Activated naive CD4-positive, alpha-beta T cell treated with anti-CD3 and anti-CD28 coated beads for 36 hours (primary cell): ENCODE measurements at places on chromosomes 6 and 20. TPM values are rescaled to one million over a fixed set of nuclear protein-coding genes. Genes with fewer than 3 reads are reported as not detected.

DNA sequence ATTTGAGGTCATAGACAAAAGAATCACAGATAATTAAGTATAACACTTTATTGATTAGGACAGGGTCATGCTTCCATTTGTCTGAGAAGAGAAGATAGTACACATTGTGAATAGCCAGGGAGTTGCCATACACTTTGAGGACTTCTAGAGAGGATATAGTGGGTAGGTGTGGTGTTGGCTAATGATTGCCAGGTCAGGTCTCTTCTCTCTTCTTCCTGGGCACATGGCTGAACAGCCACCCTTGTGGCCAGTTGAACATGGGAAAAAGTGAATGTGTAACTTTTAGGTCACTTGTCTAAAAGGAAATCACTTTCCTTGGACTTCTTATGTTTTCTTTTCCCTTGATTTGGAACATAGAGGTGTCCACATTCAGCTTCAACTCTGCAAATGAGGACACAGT lies 772.1 kb upstream of the MAP3K7 start:
- no peaks in the 10 kb centered on the region for H3K27me3 ChIP-seq
- H3K4me3 ChIP-seq = no peak overlapping the region
- H3K4me1 ChIP-seq = no peaks in the 10 kb centered on the region
- DNase-seq = no peak
- no peak overlapping the region for H3K27ac ChIP-seq

- H3K4me1 ChIP-seq = peaks cover 18% of the 10 kb centered on the region
- DNase-seq = no peak
- H3K27me3 ChIP-seq = peaks cover 2% of the 10 kb centered on the region
- H3K4me3 ChIP-seq = no peak overlapping the region
- H3K27ac ChIP-seq = no peak overlapping the region
Measured at GRCh38 chr20:50333812-50334211, 143.2 kb downstream of the CEBPB start.

DNA sequence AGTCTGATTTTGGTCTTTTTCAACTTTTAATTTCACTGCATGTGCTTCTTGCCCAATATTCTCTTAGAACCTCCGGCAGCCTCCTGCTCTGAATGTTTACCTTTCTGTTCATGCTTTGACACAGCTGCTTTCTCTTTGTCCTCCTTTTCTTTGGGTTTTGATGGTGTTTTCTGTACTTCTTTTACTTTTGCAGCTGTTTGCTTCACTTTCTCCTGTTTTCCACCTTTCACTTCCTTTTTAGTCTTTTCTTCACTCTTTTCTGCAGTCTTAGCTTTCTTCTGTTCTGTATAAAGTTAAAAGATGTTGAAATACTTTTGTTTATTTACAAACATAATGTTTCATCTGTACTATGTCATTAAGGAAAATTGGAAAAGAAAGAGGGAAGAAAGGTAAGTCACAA lies 133.1 kb downstream of the TRDN start:
- H3K4me1 ChIP-seq = no peaks in the 10 kb centered on the region
- H3K36me3 ChIP-seq = no peaks in the 10 kb centered on the region
- DNase-seq = no peak
- H3K27me3 ChIP-seq = no peaks in the 10 kb centered on the region
- no peak overlapping the region for H3K4me3 ChIP-seq
- no peak overlapping the region for H3K27ac ChIP-seq

GRCh38 chr20:56517211-56517610 lies 7.3 kb upstream of the FAM209A start:
- peaks cover 2% of the 10 kb centered on the region for H3K4me1 ChIP-seq
- H3K4me3 ChIP-seq = no peak overlapping the region
- no peak for DNase-seq
- peaks cover 61% of the 10 kb centered on the region for H3K36me3 ChIP-seq

GRCh38 chr20:57612436-57612835 lies 7.8 kb downstream of the ZBP1 start:
- H3K4me1 ChIP-seq = peaks cover 7% of the 10 kb centered on the region
- DNase-seq = no peak
- peaks cover 11% of the 10 kb centered on the region for H3K36me3 ChIP-seq
- H3K4me3 ChIP-seq = no peak overlapping the region

DNA sequence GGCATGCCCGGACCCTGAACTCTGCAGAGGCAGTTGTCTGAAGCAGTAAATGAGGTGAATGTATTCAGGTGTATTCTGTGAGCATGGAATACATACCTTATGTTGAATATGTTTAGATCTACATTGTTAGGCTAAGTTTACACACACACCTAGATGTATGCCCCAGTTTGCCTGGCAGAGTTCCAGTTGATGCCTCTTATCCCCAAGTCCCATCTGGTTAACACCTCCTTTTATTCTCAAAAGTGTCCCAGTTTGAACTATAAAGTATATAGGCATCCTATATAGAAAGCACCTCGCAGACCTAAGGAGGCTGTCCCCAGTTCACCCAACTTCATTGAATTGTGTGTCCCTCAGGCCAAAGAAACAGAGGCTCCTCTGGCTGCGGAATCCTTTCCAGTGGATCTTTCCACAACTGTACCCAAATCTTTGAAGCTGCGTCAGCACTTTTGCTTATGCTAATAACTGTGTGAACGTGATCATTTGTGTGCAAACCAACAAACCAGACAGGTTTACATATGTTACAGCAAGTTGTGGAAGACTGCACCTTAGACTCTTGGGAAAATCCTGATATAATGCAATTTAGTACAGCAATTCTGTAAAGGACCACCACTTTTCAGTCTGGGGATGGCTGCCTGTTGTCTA lies 4.8 kb upstream of the DHX35 start:
- no peak overlapping the region for H3K4me3 ChIP-seq
- H3K27me3 ChIP-seq = no peaks in the 10 kb centered on the region
- H3K36me3 ChIP-seq = peaks cover 2% of the 10 kb centered on the region

DNA sequence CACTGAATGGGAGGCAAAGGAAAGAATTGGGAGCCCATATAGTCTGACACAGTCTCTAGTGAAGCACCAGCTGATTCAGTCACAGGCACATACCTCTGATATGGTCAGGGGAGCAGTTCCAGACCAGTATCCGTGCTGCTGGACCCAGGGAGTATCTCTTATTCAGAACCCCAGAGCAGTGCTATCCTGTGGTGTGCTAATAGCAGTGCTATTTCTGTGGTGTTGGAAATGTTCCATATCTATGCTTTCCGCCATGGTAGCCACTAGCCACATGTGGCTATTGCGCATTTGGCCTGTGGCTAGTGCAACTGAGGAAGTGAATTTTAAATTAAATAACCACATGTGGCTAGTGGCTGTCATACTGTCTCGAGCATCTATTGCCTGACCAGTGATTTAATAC lies 11.0 kb downstream of the SCUBE3 start:
- H3K27me3 ChIP-seq = peaks cover 3% of the 10 kb centered on the region
- no peaks in the 10 kb centered on the region for H3K36me3 ChIP-seq
- no peak overlapping the region for H3K27ac ChIP-seq

DNA sequence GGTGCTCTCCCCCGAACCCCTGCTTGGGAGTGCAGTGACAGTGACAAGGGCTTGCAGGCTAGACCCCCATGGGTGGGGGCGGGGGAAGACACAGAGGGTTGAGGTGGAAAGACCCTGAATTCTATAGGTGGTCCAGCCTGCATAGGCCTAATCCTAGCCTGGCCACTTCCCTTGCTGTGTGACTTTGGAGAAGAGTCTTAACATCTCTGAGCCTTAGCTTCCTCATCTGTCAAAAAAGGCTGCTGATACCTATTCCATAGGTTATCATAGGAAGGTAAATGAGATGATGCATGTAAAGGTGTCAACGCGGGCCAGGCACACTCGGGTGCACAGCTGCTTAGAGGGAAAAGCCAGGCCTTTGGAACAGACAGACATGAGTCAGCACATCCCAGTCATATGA lies 15.8 kb downstream of the BPIFB4 start:
- no peak for DNase-seq
- no peaks in the 10 kb centered on the region for H3K27me3 ChIP-seq
- peaks cover 2% of the 10 kb centered on the region for H3K4me1 ChIP-seq
- H3K27ac ChIP-seq = no peak overlapping the region
- no peak overlapping the region for H3K4me3 ChIP-seq

GRCh38 chr6:53481323-53481722 lies 63.6 kb downstream of the GCLC start:
- no peak overlapping the region for H3K4me3 ChIP-seq
- no peak overlapping the region for H3K27ac ChIP-seq
- DNase-seq = no peak
- peaks cover 2% of the 10 kb centered on the region for H3K4me1 ChIP-seq
- peaks cover 16% of the 10 kb centered on the region for H3K27me3 ChIP-seq

GRCh38 chr6:96491926-96492325 lies 29.7 kb upstream of the UFL1 start:
- H3K4me1 ChIP-seq = no peaks in the 10 kb centered on the region
- no peaks in the 10 kb centered on the region for H3K27me3 ChIP-seq
- no peak for DNase-seq
- no peak overlapping the region for H3K4me3 ChIP-seq
- H3K36me3 ChIP-seq = peaks cover 15% of the 10 kb centered on the region
- H3K27ac ChIP-seq = no peak overlapping the region

DNA sequence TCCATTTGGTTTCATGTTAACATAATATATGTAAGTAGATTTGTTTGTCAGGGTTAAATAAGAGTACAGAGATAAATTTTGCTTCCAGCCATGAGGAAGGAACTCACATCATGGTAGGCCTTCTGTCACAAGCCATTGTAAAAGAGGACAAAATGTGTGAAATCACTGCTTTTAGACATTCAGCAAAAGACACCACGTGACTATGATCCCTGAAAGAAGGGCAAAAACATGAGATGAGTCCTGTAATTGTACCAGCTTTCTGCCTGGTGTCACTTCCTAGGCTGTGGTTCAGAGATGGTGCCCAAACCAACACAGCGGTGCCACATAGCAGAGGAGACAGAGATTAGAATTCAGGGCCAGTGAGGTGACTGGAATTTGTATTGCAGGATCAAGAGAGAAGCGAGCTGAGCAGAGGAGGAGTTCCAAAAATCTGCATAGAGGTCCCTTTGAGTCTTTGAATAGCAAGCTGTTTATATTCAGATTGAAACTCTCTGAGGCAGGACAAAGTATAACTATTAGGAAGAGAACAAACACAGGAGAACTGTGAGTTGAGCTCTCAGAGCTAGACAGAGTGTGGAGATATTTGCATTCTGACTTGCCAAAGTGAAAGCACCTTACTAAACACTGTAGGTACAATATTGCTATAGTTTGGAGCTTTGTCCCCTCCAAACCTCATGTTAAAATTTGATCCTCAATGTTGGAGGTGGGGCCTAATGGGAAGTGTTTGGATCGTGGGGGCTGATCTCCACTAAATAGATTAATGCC lies 52.6 kb upstream of the PDE7B start:
- no peak overlapping the region for H3K27ac ChIP-seq
- H3K27me3 ChIP-seq = no peaks in the 10 kb centered on the region
- no peak overlapping the region for H3K4me3 ChIP-seq
- H3K4me1 ChIP-seq = no peaks in the 10 kb centered on the region

DNA sequence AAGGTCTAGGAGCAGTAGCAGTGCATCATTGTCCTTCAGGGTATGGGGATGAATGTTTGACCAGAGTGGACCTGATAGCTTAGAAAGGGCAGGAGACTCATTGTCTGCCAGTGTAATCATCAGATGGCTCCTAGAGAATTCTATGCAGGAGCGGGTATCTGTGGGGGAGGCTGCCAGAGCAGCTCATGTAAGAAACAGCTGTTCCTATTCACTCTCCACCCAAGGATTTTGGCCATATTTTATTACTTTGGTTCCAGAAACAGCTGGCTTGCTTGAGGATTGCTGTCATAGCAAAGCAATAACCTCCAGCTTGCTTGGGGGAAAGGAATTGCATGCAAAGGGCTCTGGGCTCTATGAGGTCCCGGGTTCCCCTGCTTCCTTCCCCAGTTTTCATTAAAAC lies 44.1 kb downstream of the RALY start:
- no peak overlapping the region for H3K4me3 ChIP-seq
- no peak overlapping the region for H3K27ac ChIP-seq
- DNase-seq = no peak
- no peaks in the 10 kb centered on the region for H3K27me3 ChIP-seq

DNA sequence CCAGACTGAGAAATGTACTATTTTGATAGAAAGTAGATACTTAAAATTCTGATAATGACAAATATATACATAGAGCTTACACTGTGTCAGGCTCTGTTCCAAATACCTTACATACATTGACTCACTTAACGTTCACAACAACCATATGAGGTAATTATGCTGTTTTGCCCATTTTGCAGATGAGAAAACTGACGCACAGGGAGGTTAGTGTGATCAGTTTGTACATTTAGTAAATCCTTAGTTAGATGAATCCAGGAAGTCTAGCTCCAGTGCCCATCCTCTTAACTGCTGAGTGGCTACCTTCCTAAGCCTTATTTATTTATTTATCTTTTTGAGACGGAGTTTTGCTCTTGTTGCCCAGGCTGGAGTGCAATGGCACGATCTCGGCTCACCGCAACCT lies 23.3 kb upstream of the GTF3C6 start:
- H3K27me3 ChIP-seq = no peaks in the 10 kb centered on the region
- no peak overlapping the region for H3K4me3 ChIP-seq

GRCh38 chr6:51273228-51273961 lies 454.7 kb downstream of the TFAP2B start:
- DNase-seq = no peak
- H3K27ac ChIP-seq = no peak overlapping the region

- H3K36me3 ChIP-seq = no peaks in the 10 kb centered on the region
- H3K4me3 ChIP-seq = no peak overlapping the region
- H3K4me1 ChIP-seq = no peaks in the 10 kb centered on the region
- peaks cover 9% of the 10 kb centered on the region for H3K27me3 ChIP-seq
- DNase-seq = no peak
Measured at GRCh38 chr6:146819596-146820320, 221.0 kb downstream of the ADGB start.

DNA sequence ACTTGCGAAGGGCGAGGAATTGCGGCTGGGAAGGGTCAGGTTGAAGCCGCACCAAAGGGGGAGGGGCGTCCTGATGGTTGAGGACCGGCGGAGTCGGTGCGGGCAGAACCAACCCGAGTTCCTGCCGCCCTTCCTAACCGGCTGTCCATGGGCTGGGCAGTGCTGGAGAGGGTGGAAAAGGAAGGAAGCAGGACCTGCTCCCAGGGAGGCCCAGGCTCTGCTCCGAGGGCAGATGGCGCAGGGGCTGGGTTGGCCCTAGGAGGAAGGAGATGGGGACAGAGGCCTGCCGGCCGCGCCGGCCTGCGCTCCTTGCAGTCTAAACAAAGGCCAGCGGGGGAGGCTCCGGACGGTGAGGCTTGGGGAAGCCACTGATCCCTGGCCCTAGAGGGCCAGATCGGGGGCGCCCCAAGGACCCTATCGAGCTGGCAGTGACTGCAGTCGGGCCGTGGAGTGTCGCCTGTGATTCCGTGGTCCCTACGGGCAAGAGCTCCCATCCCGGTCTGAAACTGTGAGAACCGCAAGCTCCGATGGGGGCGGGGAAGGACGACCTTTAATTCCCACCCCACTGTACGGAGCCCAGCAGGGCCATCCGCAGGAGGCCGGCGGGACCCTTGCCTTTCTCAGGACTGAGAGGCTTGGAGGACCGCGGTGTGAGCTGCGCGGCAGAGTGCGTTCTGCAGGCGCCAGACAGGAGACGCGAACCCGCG lies 39.4 kb downstream of the YTHDF1 start:
- DNase-seq = no peak
- H3K27me3 ChIP-seq = peaks cover 40% of the 10 kb centered on the region
- H3K4me1 ChIP-seq = peaks cover 14% of the 10 kb centered on the region
- H3K36me3 ChIP-seq = no peaks in the 10 kb centered on the region
- H3K4me3 ChIP-seq = no peak overlapping the region

The CDH4 gene
- 0.15 TPM for total RNA-seq

The MATN4 gene
- 1.0 TPM for total RNA-seq

The ZNF512B gene
- 7.9 TPM for total RNA-seq

The MAFB gene
- not detected for total RNA-seq

The TCP11 gene
- not detected for total RNA-seq

The TBX18 gene
- total RNA-seq = not detected
